ENCODE measurements at places on chromosomes 5 and 9.

GRCh38 chr5:1189269-1189668 lies 12.1 kb upstream of the SLC6A19 start:
- no peak for DNase-seq

DNA sequence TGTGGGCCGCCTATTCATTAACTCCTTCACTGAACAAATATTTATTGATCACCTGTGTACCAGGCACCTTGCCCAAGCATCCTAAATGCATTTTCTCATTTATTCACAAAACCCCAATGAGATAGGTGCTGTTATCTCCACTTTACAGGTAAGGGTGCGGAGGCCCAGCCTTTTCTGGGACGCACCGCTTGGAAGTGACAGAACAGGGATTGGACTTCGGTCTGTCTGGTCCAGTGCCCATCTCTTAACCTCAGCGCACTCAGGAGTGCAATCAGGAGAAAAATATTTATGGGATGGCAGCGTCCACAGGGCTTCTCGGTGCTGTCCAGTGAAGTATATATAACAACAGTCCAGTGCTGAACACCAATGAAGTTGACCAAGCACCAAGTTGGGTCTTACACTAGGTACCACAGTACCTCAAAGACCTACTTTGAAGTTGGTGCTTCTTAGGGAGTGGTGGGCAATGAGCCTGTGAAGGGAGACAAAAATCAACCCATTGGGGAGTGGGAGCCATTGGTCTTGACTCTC lies 18.9 kb upstream of the GARNL3 start:
- DNase-seq = no peak

- DNase-seq = no peak
Observed at GRCh38 chr9:133437753-133438531, 15.8 kb downstream of the ADAMTS13 start.

DNA sequence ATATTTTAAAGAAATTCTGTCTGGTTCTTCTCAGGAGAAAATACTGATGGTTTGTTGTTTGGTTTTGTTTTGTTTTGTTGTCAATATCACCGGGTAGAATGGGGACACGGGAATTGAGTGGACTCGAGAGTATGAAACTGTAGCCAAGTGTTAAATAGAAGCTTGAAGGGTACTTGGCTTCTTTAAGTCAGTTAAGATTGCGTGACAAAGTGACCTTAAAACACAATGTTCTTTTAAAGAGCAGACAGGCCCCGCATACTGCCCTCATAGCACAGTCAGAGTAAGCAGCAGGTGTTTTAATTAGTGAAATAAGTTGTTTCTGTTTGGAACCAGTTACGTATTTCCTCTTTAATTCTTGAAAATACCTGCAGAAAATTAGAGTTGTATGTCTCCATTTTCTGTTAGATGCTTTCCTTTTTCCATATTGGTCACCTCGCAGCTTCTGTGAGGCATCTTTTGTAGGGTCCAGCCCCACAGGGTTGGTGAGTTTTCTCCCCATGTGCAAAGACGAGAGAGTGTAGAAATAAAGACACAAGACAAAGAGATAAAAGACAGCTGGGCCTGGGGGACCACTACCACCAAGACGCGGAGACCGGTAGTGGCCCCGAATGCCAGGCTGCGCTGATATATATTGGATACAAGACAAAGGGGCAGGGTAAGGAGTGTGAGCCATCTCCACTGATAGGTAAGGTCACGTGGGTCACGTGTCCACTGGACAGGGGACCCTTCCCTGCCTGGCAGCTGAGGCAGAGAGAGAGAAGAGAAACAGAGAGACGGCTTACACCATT lies 9.6 kb downstream of the TRIP13 start:
- no peak for DNase-seq

GRCh38 chr5:2111569-2112105 lies 228.9 kb upstream of the IRX4 start:
- DNase-seq = no peak

DNA sequence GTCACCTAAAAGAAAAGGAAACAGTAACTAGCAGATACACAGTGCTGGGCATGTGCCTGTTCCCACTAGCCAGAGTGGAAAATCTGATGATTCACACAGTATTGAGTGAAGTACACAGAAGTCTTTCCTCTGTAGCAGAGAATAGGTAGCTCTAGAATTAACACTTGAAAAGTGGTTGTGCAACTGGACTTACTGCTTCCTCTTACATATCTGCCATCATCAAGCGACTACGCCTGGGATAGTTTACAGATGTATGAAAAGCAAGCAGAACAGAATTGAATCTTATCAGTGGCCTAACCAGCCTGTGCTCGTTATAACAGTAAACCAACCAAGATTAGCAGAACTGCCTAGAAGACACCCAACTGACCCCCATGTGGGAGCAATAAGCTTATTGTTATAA lies 130.6 kb downstream of the DTWD2 start:
- no peak for DNase-seq

DNA sequence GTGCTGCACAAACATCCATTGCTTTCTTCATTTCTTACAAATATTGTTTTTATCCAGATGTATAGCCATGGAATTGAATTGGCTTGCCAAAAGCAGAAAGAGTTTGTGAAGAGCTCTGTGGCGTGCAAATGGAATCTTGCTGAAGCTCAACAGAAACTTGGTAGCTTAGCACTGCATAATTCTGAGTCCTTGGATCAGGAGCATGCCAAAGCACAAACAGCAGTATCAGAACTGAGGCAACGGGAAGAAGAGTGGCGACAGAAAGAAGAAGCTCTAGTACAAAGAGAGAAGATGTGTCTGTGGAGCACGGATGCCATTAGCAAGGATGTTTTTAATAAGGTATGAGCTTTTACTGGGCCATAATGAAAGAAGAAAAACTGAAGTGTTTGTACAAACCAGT lies 5.5 kb downstream of the CDC37L1 start:
- no peak for DNase-seq

- no peak for DNase-seq
Observed at GRCh38 chr5:150109921-150110320, 23.6 kb upstream of the CSF1R start.

DNA sequence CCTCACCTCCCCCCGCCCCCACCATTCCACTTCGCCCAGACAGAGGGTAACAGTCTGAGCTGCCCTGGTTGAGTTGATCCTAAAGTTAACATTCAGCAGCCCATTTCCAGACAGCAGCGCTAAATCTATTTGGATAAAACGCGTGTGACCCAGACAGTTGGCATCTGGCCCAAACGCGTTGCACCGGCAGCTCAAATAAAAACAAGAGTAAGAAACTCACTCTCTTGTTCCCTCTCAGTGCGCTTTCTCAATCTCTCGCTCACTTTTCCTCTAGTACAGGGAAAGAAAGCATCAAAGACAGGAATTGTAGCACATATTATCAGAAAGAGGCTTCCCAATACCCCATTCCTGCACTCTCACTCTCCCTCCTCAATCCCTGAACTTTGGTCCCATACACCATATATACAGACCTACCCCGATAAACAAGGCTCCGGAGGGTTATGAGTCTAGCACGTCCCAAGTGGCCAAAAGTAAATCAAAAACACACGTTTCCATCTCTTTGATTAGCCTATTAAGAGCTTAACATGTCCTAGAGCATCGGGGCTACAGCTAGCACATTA lies 1.3 kb downstream of the ADAMTS6 start:
- DNase-seq = peak; percentile 55

DNA sequence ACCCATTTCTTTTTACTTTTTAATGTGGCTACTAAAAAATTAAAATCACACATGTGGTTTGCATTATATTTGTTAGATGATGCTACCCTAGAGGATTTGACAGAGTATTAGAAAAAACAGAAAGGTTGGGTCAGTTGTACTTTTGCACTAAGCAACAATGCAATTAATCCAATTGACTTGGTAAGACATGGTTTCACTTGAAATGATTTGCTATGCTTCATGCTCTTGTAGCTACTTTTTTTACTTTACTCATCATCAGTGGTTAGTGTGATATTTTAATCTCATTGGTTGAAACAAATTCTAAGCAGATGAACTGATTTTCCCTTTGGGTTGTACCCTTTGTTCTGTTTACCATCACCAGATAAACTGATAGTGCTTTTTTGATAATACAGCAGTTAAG lies 39.4 kb downstream of the HMHB1 start:
- no peak for DNase-seq

- DNase-seq = no peak
Observed at GRCh38 chr9:113463418-113464285, at the start of gene RGS3. Gene RGS3 (plus strand): TSS chr9:113463727. CDS start chr9:113463803, 76 bp downstream.

GRCh38 chr5:77168161-77168878 lies 42.2 kb upstream of the PDE8B start:
- DNase-seq = peak; percentile 74

GRCh38 chr9:137975527-137975913 lies 97.9 kb downstream of the CACNA1B start:
- no peak for DNase-seq

- no peak for DNase-seq
Observed at GRCh38 chr5:122022966-122023365, 55.1 kb downstream of the LOX start.

DNA sequence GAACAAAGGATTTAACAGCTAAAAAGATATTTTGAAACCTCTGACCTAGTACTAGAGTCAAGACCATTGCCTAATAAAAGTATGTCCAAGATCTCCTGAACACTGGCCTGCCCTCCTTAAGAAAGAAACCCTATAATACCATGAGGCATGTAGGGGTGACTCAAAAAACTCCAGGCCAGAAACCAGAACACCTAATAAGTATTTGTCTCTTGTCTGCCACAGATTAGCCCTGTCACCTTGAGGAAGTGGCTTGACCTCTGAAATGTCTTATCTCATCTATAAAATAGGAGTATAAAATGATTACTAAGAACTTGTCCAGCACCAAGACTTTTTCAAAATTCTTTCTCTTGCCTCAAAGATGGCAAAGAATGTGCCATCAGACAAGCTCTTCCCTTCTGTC lies 125.5 kb upstream of the RASGRF2 start:
- no peak for DNase-seq

DNA sequence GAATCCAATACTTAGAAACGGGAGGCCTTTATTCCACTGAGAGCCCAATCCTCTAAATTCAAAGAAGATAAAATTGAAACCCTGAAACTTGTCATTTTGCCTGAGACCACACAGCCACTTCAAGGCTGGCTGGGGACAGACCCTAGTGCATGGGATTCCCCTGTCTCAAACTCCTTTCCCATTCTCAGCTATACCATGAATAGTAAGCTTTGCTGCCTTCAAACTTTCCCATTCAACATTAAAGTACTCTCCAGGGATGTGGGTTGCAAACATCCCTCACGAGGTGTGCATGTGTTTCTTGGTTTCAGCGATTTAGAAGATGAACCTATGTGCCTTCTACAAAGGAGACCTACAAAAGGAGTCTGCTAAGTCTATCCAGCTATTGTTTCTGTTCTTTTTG lies 64.6 kb downstream of the GABRB2 start:
- DNase-seq = no peak

Data from kidney capillary endothelial cell (primary cell).